Esophagus muscularis mucosa (tissue), 4 donors: ENCODE measurements at places on chromosomes 12 and 14.

- no peak for DNase-seq
Observed at GRCh38 chr14:87877877-87878276, 115.1 kb downstream of the GALC start.

- no peak for DNase-seq
Observed at GRCh38 chr12:122969676-122970075, 3.4 kb upstream of the ABCB9 start.

- DNase-seq = no peak
Observed at GRCh38 chr14:94884616-94885230, 114.8 kb upstream of the GSC start.

DNA sequence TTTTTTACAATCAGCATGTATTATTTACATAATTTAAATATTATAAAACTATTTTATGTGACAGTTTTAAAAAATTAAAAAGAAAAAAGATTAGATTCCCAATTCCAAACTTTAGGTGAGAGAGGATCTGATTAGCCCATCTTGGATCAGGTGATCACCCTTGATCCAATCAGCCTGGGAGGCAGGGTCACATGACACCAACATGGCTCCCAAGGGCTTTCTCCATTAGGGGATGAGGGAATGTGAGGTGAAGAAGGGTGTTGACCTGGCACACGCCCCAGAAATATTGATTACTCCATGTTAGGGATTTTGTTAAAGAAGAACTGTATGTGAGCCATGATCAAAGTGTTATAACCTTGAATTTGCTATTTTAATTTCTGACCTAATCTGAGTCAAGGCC is 225.4 kb downstream of the RBM19 start:
- no peak for DNase-seq

GRCh38 chr12:96462571-96463280 is 26.7 kb upstream of the CFAP54 start:
- no peak for DNase-seq

- DNase-seq = no peak
Observed at GRCh38 chr14:51889851-51890250, 29.4 kb downstream of the GNG2 start.

DNA sequence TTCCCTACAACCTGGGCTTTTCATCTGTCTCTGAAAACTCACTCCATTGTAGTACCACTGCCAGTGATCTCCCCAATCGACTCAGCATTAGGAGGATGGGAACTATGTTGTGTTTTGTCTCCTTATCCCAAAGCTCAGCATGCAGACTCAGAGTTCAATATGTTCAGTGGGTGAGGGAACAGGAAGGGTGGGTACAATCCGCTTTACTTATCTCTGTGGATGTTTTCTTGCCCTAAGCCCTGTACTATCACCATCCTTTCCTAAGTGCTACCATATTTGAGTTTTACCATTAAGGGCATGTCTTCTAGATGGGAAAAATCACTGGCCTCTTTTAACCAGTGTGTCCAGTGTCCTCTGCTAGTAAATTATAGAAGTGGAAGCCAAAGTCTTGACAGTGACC is 107.1 kb downstream of the PPM1H start:
- no peak for DNase-seq

DNA sequence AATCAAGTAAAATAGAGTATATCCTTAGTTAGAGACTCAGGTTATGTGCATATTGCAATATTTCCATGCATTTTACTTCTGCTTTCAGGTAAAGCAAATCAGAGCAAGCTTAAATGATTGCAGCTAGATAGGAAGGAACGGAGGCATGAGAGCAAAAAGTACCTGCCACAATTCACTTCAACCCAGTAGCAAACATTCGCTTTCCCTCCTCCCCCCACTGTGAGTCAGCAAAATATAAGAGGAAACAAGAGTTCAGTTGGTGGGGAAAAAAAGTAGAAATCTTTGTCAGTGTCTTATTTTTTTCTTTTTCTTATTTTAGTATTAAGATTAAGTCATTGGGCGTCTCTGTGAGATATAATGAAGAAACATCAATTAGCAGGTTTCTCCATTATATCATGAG is 475.4 kb downstream of the NPAS3 start:
- no peak for DNase-seq

DNA sequence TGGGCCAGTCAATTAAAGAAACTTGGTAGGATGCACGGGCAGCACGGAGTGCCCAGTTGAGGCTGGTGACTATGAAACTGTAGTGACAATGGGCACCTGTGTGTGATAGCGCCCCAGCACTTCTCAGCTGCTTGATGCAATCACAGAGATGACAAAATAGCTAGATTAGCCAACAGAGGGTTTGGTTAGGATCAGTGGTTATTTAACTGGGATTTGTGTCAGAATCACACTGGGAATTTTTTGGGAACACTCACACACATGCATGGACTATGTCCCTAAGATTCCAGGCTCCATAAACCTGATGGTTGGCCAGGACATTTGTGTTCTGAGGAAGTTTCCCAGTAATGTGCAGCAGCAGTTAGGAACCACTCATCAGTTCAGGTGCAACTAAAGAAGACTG is 51.2 kb upstream of the DAAM1 start:
- no peak for DNase-seq

DNA sequence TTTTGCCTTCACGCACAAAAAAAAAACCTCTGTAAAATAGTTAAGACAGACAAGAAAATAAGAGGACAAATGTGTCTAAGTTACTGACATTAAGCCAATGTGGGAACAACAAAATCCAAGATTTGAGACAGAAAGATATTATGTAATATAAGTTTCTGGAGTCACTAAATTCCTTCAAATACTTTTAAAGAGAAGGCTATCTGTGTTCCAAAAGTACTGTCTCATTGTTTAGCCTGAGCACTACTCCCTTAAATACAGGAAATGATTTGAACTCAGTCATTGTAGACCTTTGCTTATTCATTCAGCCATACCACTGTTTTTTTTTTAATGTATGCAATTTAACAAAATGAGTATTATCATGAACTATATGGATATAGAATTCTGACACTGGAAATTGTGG is 82.7 kb upstream of the KITLG start:
- DNase-seq = no peak

GRCh38 chr12:69936214-69936731 is 111.2 kb downstream of the MYRFL start:
- DNase-seq = no peak

DNA sequence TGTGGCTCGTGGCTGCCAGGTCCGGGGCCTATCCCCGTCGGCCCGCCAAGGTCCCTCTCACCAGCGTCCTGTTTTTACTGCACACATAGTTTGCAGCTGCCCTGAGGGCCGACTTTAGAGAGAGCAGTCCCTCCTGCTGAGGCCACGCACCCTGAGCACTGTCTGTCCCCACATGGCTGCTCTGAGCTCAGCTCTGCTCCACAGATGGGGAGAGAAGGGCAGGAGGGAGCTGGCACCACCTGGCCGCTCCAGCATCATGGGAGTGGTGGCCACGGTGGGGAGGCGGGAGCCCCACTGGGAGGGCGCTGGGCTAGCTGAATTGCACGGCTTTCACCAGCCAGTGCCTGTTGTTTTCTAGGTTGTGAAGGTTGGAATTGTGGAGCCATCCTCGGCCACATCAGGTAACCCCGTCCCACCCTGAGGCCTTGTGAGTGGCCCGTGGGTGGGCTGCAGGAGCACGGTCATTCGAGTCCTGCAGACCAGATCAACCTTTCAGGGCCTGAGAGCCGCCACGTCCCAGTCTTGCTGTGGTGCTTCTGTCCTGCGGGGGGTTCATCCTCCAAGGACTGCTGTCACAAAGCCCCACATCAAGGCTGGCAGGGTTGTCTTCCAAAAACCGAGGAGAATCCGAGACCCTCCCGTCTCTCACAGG is 7.4 kb upstream of the TEX22 start:
- no peak for DNase-seq

DNA sequence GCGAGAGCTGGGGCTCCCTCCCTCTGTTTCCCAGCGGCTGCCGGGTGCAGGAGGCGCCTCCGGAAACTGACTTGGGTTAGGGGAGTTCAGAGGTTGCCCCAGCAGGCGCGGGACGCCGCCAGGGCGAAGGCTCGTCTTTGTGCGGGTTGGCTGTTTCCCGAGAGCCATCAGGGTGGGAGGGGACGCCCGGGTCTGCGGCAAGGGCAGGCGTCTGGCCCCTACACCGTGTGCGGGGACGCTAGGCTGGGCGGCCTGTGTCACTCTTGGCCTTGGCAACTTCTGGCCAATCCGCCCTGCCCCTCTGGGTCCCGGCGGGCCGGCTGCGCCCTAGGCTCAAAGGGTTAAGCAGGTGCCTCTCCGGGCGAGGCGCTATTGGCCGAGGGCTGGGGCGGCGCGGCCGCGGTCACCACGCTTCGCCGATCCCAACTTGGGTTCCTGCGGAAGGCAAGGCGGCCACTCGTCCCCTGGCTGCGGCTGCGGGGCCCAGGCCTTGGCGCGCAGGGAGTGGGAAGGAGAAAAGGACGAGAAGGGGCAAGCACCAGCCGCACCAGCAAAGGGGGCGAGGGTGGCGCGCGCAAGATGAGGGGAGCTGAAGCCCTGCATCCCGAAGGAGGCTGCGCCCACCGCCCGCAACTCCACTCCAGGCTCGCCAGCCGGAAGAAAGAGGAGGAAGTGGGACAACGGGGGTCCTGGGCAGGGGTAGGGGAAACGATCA is 5.6 kb upstream of the NPAS3 start:
- DNase-seq = no peak

DNA sequence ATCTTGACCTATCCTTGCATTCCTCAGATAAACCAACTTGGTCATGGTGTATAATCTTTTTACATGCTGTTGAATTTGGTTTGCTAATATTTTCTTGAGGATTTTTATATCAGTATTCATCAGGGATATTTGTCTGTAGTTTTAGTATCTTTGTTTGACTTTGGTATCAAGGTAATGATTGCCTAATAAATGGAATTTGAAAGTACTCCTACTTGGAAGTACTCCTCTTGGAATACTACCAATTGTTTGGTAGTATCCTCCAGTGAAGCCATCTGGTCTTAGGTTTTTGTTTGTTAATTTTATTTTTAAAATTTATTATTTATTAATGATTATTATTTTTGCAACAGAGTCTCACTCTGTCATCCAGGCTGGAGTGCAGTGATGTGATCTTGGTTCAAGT is 85.0 kb downstream of the ATF7IP start:
- DNase-seq = no peak
